ENCODE measurements at places on chromosomes 1 and 21. TPM values are rescaled to one million over a fixed set of nuclear protein-coding genes. Genes with fewer than 3 reads are reported as not detected.

Gene WNT4
- not detected for total RNA-seq

Gene FAM72A
- total RNA-seq: 34.6 TPM

Gene HENMT1
- total RNA-seq: 2.5 TPM

Gene PTPN7
- not detected for total RNA-seq

Gene IL22RA1
- total RNA-seq: 1.6 TPM

Gene KIF2C
- 49.8 TPM for total RNA-seq

Gene TCP10L
- not detected for total RNA-seq

GRCh38 chr1:68202239-68202832 is 30.0 kb downstream of the WLS start:
- no peak for DNase-seq

DNA sequence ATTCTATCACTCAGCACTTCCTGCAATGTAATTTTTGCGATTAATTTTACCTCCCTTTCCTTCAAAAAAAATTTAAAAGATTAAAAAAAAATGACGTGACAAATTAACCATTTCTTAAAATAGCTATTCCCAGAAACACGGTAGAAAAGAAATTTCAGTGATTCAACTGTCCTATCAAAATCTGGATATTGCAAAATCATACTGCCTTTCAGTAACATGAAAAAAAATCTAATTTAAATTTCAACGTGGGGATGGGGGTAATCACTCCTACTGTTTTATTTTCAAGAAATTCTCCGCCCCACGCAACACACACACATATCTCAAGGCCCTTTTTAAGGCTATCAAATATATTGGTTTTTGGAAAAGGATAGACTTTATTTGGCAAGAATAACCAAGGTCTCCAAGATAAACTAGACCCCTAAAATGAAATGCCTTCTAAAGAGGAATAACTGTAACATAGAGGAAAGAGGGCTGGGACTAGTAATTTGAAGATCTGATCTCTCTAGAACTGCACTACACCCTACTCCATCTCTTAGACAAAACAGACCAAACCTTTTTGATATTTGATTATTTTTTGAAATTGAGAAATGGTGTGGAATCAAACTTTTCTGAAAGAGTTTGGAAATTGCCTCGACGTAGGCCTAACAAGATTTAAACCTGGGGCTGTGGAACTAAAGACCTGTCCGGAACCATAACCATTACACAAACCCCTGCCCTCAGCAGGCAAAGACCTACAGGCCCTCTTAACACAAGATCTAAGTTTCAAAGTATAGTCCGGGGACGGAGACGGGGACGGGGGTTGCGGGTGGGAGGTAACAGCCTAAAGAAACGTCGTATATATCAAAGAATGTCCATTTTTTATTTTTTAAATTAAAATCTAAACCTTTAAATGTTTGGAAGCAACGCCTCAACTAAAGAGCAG is 941 bp downstream of the ARNT start:
- DNase-seq: no peak

- no peak for DNase-seq
These were observed 14.9 kb downstream of the CDA start for GRCh38 chr1:20603504-20604464.

- DNase-seq: no peak
These were observed 59.3 kb downstream of the UMODL1 start for GRCh38 chr21:42130441-42130840.

GRCh38 chr1:165456114-165456513 is 11.2 kb upstream of the RXRG start:
- DNase-seq: no peak

DNA sequence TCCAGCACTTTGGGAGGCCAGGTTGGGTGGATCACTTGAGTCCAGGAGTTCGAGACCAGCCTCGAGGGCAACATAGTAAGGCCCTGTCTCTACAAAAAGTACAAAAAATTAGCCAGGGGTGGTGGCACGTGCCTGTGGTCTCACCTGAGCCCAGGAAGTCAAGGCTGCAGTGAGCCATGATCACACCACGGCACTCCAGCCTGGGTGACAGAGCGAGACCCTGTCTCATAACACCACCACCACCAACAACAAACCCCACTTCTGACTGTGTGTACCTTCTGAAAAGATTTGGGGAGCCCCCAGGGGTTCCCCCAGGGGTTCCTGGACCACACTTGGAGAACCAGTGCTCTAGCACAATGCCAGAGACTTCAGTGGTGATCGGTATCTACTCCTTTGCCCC is 29.9 kb downstream of the NUAK2 start:
- no peak for DNase-seq

DNA sequence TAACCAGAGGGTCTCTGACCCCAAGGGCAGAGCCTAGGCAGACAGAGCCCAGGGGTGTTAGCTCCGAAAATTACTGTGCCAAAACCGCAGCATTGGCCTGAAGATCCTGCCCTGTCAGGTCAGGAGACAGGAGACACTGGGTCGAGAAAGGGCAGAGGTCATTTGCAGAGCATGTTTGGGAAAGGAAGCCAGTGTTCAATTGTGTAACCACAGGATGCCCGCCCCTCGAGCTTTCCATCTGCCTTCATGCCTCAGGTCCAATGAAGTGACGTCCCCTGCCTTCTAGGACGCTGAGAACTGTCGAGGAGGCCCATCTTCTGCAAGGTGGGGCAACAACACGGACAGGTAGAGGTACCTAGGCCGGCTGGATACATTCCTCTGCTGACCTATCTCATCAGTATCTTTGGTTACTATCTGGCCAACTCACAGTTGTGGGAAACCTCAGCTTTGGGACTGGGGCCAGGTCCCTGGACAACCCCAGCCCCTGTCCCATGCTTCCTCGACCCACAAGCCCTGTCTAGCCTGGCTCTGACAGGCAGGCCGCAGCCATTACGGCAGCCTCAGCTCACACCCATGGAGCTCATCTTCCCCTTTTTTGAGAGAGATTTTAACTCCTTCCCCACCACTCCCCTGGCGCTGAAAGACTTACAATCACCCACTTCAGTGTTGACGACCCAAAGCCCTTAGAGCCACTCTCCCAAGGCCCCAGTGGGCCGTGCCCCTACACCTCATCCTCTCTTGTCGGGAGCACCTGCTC is 1.3 kb downstream of the ARL8A start:
- DNase-seq: no peak

DNA sequence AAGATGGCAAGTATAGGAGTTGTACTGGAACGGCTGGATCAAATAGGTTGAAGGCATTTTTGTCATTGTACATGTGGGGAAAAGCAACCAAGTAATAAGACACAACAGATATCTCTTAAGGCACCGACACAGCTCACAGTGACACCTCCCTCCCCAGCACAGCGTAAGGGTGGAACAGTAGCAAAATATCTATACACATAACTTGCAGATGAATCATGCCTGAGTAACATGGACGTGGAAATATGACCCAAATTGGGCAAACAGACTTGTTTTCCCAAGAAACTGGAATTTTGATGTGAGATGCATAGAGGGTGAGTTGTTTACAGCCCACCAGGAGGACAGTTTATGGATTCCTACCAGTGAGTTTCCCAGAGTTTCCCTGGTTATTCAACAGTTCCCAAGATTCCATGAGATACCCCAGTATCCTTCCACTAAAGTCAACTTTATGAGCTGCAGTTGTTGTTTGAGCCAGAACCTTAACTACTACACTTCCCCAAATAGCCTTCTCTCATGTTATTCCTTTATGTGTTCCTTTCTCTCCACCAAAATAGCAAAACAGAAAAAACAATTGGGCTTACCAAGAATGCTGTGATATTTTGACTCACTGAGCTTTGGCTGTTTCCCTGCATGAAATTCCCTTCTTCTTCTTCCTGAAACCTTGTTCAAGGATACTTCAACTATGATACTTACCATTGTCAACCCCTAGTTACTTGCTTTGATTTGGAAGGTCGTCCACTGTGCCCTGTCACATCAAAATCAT is 7.1 kb upstream of the DR1 start:
- DNase-seq: peak; percentile 40

DNA sequence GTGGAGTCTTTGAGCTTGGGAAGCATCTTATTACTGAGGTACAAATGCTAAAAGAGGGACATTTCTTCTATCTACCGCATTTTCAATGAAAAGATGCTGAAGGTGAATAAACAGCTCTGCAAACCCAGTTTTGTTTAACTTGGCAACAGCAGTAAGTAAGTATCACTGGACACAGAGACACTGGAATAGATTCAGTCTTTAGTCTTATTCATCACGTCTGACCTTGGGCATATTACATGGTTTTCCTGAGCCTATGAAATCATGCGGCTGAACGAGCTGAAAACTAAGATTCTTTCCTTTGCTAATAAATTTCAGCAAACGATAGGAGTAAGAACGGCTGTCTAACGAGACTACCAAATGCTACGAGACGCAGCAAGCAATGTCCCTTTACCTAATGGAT is 207.4 kb downstream of the GABPA start:
- no peak for DNase-seq

DNA sequence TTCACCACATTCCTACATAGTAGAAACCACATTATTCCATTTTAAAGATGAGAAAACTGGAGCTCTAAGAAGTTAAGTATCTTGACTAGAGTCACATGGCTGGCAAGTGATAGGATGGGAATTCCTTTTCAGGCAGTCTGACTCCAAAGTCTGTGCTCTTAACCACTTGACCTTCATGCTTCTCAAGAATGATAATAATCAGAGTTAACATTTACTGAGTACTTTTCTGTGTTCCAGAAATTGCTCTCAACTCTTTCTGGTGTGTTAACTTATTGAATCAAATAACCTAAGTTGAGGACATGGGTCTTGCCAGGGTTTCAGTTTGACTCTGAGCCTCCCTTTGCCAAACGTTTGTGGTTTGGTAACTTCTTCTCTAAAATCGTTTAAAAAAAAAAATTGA is 169.4 kb downstream of the RASAL2 start:
- no peak for DNase-seq

All from NCI-H460 (cell line).